Kidney capillary endothelial cell (primary cell): ENCODE measurements at places on chromosomes 7 and 10.
A peak's percentile ranks its signal among the peaks of the same experiment; 100 is the strongest.

DNA sequence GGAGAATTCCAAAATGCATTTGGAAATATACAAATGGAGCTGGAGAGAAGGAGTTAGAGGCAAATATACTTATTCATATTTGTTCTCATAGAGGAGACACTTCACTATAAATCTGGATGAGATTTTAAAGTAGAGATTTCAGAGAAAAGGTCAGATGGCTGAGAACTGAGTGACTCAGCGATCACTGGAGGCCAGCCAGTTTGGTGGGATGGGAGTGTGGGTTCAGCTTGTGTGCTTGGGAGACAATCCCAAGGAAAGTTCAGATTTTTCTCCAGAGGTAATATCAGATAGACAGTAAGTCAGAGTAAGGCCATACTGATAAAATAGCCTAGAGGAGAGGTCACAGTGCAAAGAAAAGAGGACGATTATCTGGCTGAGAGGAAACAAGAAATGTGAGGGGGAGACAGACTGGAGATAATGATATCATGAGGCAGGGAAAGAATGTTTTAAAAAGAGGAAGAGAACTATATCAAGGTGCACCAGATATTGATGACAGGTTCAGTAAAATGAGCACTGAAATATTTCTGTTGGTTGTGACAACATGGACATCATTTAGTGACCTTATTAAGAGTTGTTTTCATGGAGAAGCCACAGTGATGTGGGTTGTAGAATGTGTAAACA is 67.0 kb downstream of the MDFIC start:
- no peak for DNase-seq

GRCh38 chr10:117757086-117757720 is 214.7 kb downstream of the EMX2 start:
- DNase-seq = no peak

- no peak for DNase-seq
These were observed 14.7 kb upstream of the CAMK2G start for GRCh38 chr10:73889014-73889413.

DNA sequence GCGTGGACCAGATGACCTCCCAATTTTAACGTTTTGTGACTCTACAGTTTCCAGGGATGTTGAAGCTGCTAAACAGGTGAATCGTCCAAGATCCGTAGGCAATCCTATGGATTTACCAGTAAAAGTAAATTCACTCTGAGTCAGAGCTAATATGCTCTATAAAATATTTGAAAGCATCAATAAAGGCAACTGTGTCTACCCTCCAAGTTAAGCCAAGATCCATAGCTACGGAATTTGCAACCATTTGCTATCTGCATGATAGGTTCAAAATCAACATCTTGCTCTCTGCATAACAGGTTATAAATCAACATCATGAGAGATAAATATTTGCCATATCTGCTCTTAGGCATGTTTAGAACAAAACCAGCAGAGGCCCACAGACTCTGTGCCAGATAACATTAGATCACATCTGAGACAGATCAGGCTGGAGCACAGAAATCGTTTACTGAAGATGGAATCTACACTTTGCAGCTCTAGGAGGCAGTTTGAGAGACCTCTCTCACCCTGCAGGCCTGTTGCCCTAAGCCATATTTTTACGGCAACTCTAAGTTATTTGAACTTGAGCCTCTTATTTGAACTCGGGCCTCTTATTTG is 80.7 kb upstream of the PDCD4 start:
- DNase-seq = no peak

DNA sequence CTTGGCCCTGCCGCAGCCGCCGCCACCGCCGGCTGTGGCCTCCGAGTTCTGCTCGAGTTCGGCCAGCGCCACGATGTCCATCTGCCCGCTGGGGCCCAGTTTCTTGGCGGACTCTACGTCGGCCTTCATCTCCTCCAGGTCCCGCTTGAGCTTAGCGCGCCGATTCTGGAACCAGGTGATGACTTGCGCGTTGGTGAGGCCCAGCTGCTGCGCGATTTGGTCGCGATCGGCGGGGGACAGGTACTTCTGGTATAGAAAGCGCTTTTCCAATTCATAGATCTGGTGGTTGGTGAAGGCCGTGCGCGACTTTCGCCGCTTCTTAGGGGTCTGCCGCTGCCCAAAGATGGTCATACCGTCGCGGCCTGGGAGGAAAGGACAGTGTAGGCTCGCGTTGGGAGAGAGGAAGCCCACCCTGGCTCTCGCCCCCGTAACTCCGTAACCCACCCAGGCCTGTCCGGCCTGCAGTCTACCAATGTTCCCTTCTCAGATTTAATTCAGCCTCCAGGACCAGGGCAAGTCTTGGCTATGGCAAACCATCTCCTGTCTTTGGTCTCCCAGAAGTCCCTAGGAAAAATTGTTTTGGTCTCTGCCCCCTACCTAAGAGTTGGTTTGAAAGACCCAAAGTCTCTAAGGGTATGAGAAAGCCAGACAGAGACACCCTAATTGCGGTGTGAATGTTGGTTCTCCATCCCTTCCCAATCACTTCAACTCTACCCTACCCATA is 1.7 kb downstream of the LBX1 start:
- no peak for DNase-seq

- DNase-seq = no peak
These were observed 281.1 kb downstream of the CDK14 start for GRCh38 chr7:90877201-90877600.

- no peak for DNase-seq
These were observed 4.9 kb downstream of the HIPK2 start for GRCh38 chr7:139772873-139773272.

- no peak for DNase-seq
These were observed 80.6 kb upstream of the KLF6 start for GRCh38 chr10:3865565-3865964.

GRCh38 chr7:2528481-2529095 is 9.0 kb downstream of the LFNG start:
- DNase-seq = no peak

- DNase-seq = peak; percentile 69
These were observed 213.1 kb downstream of the ELFN1 start for GRCh38 chr7:1883031-1883761.

- no peak for DNase-seq
These were observed 28.3 kb upstream of the CCDC6 start for GRCh38 chr10:59934701-59935100.

DNA sequence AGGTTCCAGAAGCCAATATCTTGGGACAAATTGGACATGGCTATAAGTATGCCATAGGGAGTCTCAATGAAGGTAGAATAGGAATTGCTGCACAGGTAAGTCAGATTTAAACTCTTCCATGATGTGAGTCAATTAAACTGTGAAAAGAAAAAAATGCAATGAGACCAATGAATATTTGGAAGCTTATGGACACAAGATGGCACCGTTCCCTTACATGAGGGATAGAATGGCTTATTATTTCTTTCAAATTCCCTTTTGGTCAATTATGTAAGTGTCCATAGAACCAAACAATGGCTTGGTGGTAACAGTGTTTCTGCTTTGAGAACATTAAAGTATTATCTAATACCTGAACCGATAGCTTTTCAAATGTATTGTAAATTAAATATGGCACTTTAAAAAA is 35.6 kb downstream of the ACADSB start:
- DNase-seq = no peak

DNA sequence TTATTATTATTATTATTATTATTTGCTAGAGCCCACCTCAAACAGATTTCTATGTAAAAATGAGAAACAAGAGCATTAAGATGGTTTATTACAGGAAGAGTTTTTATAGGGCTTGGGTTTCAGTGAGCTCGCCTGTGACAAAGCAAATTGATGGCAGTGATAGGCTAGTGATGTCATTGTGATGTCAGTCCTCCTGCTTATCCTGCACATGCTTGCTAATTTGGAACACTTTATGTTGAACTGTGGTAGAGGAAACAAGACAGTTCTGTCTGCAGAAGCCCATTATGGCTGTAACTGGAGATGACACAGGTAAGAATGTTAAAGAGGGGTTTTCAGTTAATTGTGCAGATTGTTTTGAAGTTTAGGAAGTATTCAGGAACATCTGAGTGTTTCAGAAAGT is 68.3 kb downstream of the CREM start:
- no peak for DNase-seq

DNA sequence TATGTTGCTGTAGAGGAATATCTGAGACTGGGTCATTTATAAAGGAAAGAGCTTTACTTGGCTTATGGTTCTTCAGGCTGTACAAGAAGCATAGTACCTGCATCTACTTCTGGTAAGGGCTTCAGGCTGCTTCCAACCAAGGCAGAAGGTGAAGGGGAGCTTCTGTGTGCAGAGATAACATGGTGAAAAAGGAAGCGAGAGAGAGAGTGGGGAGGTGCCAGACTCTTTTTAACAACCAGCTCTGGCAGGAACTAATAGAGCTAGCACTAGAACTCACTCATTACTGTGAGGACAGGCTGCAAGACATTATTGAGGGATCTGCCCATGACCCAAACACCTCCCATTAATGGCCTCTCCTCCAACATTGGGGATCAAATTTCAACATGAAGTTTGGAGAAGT is 94.5 kb downstream of the KIF20B start:
- no peak for DNase-seq

GRCh38 chr7:5478568-5479430 is 55.2 kb upstream of the TNRC18 start:
- no peak for DNase-seq

- no peak for DNase-seq
These were observed 56.3 kb downstream of the SVIL start for GRCh38 chr10:29578457-29578856.

GRCh38 chr10:11330383-11331045 is 280.9 kb downstream of the USP6NL start:
- no peak for DNase-seq
